Smooth muscle cell of trachea (primary cell): ENCODE measurements at places on chromosomes 16 and 17. TPM values are rescaled to one million over a fixed set of nuclear protein-coding genes. Genes with fewer than 3 reads are reported as not detected.

PARN gene
- 32.3 and 41.6 TPM in 2 replicates for total RNA-seq

IRX3 gene
- under 0.01 and 0.17 TPM in 2 replicates for total RNA-seq

IL34 gene
- total RNA-seq = 4.5 and 12.4 TPM in 2 replicates

ACACA gene
- 66.0 and 75.6 TPM in 2 replicates for total RNA-seq

FOXL1 gene
- total RNA-seq = 27.1 and 27.3 TPM in 2 replicates

LDHD gene
- 2.6 and 2.8 TPM in 2 replicates for total RNA-seq

CTRB1 gene
- not detected in 2 replicates for total RNA-seq

KRT17 gene
- 1.5 and 15.1 TPM in 2 replicates for total RNA-seq

MC1R gene
- 7.1 and 10.3 TPM in 2 replicates for total RNA-seq

IRF8 gene
- not detected in 2 replicates for total RNA-seq

ITGAD gene
- not detected in 2 replicates for total RNA-seq

PPY gene
- total RNA-seq = not detected in 2 replicates

CDH1 gene
- not detected in 2 replicates for total RNA-seq

FDXR gene
- 42.2 and 121 TPM in 2 replicates for total RNA-seq

RAP1GAP2 gene
- 0.83 and 1.5 TPM in 2 replicates for total RNA-seq

GABARAPL2 gene
- total RNA-seq = 32.6 and 53.4 TPM in 2 replicates

ABCC12 gene
- total RNA-seq = 0.15 TPM in 1 of 2 replicates, not detected in the other

SUMO2 gene
- total RNA-seq = 113 and 134 TPM in 2 replicates

UBALD2 gene
- 2.2 and 3.1 TPM in 2 replicates for total RNA-seq

CSF3 gene
- 0.33 TPM in 1 of 2 replicates, not detected in the other for total RNA-seq

RPH3AL gene
- 1.6 and 3.5 TPM in 2 replicates for total RNA-seq

HOXB9 gene
- under 0.01 TPM in 1 of 2 replicates, not detected in the other for total RNA-seq

SRCIN1 gene
- under 0.01 and 0.17 TPM in 2 replicates for total RNA-seq

MYL4 gene
- not detected in 2 replicates for total RNA-seq

TP53TG3B gene
- total RNA-seq = not detected in 2 replicates

OR1G1 gene
- not detected in 2 replicates for total RNA-seq

SLC12A3 gene
- not detected in 2 replicates for total RNA-seq

TP53TG3 gene
- total RNA-seq = not detected in 2 replicates

GPS2 gene
- total RNA-seq = 40.1 and 47.6 TPM in 2 replicates

TMEM238L gene
- total RNA-seq = not detected in 2 replicates

TEX14 gene
- total RNA-seq = under 0.01 TPM in 1 of 2 replicates, not detected in the other

PLK1 gene
- 4.6 and 27.1 TPM in 2 replicates for total RNA-seq

IL21R gene
- total RNA-seq = 0.83 and 2.2 TPM in 2 replicates

TSPAN10 gene
- total RNA-seq = 2.5 and 2.6 TPM in 2 replicates

CRHR1 gene
- not detected in 2 replicates for total RNA-seq

TBX6 gene
- total RNA-seq = under 0.01 and 0.33 TPM in 2 replicates

ACSM2B gene
- total RNA-seq = not detected in 2 replicates

TOB1 gene
- 24.1 and 24.6 TPM in 2 replicates for total RNA-seq

TMEM98 gene
- total RNA-seq = 137 and 255 TPM in 2 replicates

CEP295NL gene
- total RNA-seq = 4.6 and 6.8 TPM in 2 replicates

CA7 gene
- total RNA-seq = not detected in 2 replicates

NATD1 gene
- total RNA-seq = 3.8 and 9.4 TPM in 2 replicates

TNS4 gene
- under 0.01 TPM in 1 of 2 replicates, not detected in the other for total RNA-seq

KRT33A gene
- not detected in 2 replicates for total RNA-seq

PNMT gene
- total RNA-seq = 0.17 TPM in 1 of 2 replicates, not detected in the other

WFDC1 gene
- total RNA-seq = 0.44 and 3.6 TPM in 2 replicates

HS3ST2 gene
- 0.17 TPM in 1 of 2 replicates, not detected in the other for total RNA-seq

HP gene
- total RNA-seq = not detected in 2 replicates

LRRC46 gene
- total RNA-seq = under 0.01 and 0.15 TPM in 2 replicates

KRT9 gene
- not detected in 2 replicates for total RNA-seq

PMFBP1 gene
- 0.17 and 0.29 TPM in 2 replicates for total RNA-seq

KRT31 gene
- total RNA-seq = not detected in 2 replicates

SMARCD2 gene
- total RNA-seq = 120 and 133 TPM in 2 replicates

SOX15 gene
- 0.66 and 0.73 TPM in 2 replicates for total RNA-seq

MAF gene
- total RNA-seq = 45.2 and 53.3 TPM in 2 replicates

ABCC3 gene
- total RNA-seq = 9.7 and 21.2 TPM in 2 replicates

ZPBP2 gene
- total RNA-seq = not detected in 2 replicates

RCVRN gene
- under 0.01 TPM in 1 of 2 replicates, not detected in the other for total RNA-seq
